T-helper 2 cell (primary cell): ENCODE measurements at places on chromosomes 7 and 10.
A peak's percentile ranks its signal among the peaks of the same experiment; 100 is the strongest.

- no peak for DNase-seq
Observed at GRCh38 chr7:137846549-137846826, 286 bp downstream of the DGKI start.

DNA sequence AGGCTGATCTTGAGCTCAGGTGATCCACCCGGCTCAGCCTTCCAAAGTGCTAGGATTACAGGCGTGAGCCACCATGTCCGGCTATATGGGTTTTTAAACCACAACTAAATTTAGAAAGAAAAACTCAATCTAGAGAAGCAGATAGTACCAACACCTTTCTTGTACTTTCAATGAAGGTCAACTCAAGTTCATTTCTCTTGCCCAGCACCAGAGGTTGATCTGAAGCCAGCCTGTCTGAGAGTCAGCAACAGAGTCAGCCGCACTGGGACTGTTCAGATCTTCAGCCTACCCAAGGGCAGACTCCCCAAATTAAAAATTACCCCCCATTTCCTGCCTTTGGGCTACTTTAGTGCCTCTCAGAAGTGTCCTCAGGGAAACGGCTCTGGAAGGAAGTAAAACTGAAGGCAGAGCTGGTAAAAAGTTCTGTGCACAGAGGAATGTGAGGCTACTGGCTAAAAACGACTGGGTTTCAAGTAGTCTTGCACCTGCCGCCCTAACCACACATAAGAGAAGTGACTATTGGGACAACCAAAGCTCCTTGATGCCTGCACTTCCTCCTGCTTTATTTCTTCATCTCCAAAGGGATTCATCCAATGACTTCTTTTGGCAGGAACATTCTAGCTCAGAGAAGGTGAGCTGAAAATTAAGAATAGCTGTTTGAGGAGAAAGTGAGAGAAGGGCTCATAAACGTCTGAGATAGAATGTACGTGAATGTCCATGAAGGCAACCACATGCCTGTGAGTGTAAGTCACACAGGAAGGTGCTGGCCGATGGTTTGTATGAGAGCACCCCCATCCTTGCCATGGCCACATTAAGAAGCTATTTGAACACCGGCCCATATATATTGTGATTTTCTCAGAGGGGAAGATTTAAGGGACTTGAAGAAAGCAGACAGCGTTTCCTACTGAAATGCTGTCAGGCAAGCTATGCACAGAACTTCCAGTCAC, 142.4 kb upstream of the PRR15 start:
- DNase-seq = no peak

- DNase-seq = no peak
Observed at GRCh38 chr10:103896225-103896624, 21.8 kb downstream of the STN1 start.

DNA sequence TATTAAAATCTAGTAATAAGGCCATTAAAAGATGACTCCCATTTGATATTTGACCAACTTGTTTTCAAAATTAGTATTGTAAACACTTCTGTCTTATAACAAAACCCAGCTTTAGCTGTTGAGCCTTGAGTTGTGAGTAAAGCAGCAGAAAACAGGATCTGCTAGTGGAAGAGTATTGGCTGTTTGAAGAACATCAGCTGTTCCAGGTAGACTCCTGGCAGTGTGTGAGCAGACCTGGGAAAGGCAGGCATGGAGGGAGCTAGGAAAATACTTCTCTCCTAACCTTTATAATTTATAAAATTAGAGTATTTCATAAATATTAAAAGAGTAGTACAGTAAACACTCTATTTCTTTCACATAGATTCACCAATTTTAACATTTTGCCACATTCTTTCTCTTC, 29.0 kb downstream of the KAT6B start:
- no peak for DNase-seq

GRCh38 chr10:33684211-33684611, 349.7 kb upstream of the NRP1 start:
- no peak for DNase-seq

DNA sequence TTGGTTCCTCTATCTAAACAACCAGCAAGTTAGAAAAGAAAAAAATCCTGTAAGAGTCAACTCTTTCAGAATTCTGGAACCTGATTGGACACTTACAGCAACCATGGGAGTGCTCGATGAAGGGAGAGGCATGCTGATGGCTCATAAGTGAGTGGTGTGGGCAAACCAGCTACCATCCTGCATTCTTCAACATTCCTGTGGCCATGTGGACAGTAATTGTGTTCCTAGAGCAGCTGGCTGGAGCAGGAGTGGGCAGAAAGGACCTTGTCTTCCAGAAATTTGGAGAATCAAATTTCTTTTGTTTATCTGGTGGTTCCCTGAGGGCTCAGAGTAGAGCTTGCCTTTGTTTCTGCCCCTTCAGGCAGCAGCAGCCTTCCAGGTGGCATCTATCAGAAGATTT, 22.5 kb upstream of the MYL7 start:
- no peak for DNase-seq

DNA sequence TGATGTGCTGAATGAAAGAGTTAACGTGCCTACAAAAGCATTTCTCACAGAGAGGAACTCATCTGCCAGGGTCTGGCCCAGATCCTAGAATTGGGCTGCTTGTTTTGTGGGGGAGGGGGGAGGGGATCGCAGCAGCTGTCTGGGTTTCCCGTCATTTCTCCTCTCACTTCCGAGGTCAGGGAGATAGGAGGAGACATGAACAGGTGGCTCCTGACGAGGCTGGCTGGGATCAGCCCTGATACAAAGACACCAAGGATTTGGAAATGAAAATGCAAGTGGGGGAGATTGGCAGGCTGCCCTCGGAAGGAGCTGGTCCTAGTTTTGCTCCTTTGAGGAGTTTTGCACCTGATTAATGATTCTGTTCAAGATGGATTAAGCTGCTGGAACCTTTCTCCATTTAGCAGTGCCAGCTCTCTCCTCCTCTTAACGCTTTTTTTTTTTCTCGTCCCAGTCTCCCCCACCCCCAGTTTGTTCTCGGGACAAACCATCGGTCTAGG, 86.8 kb upstream of the KMT2C start:
- no peak for DNase-seq

DNA sequence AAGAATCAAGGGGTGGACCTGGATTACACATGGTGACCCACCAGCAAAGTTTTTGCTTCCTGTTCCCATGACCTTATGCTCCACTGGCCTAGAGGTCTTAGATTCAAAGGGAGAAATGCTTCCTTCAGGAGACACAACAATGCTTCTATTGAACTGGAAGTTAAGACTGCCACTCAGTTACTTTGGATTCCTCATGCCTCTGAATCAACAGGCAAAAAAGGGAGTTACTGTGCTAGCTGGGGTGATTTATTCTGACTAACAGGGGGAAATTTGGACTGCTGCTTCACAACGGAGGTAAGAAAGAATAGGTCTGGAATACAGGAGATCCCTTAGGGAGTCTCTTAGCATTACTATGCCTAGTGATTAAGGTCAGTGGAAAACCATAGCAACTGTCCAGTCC, 10.3 kb downstream of the TMEM229A start:
- no peak for DNase-seq

DNA sequence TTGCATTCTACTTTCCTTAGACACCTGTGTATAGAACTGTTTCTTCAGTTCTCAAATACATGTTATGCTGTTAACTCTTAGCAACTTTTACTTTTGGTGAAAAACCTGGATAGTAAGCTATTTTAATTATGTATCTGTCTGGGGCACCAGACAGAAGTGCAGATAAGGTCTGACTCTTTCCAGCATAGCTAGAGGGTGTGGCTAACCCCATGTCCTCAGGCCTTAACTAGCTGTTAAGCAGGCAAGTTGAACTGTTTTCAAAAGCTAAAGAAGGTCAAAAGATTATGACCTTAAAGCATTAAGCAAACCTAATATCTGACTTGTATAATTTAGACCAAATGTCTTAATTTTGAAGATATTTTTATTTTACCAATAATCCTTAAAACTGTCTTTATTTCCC, 45.1 kb upstream of the INHBA start:
- no peak for DNase-seq

DNA sequence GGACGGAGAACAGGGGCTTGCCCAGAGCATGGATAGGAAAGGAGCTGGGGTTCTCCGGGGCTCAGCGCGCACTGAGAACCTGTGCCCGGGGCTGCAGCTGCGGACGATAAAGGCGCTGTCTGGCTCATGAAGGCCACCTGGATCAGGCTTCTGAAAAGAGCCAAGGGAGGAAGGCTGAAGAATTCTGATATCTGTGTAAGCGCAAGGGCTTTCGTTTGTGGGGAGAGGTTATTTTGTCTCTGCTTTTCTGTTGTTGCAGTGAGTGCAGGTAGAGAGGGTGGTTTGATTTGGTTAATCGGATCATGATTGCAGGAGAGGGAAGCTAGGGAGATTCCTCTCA, 250.5 kb downstream of the NSUN6 start:
- DNase-seq = no peak

- DNase-seq = no peak
Observed at GRCh38 chr10:109783286-109783685, 140.0 kb downstream of the XPNPEP1 start.

DNA sequence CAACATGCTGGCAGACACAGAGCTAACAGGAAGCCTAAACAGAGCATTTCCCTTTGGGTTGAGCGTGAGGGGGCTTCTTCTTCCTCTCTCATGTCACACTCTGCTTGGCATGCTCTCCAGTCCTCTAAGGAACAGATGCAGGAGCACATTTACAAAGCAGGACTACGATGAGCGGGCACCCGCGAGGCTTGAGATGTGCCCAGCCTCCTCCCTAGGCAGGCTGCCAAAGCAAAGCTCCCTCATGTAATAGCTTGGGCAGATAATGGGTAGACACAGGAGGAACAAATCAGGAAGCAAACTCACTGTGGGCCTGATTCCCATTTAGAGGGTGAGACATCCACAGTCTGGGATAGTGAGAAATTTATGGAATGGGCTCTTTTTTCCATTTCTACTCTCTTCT, 519.1 kb downstream of the NRG3 start:
- DNase-seq = no peak

- DNase-seq = no peak
Observed at GRCh38 chr10:89792187-89792586, 90.8 kb downstream of the KIF20B start.

GRCh38 chr10:115566867-115567266, 473.7 kb downstream of the ATRNL1 start:
- no peak for DNase-seq

DNA sequence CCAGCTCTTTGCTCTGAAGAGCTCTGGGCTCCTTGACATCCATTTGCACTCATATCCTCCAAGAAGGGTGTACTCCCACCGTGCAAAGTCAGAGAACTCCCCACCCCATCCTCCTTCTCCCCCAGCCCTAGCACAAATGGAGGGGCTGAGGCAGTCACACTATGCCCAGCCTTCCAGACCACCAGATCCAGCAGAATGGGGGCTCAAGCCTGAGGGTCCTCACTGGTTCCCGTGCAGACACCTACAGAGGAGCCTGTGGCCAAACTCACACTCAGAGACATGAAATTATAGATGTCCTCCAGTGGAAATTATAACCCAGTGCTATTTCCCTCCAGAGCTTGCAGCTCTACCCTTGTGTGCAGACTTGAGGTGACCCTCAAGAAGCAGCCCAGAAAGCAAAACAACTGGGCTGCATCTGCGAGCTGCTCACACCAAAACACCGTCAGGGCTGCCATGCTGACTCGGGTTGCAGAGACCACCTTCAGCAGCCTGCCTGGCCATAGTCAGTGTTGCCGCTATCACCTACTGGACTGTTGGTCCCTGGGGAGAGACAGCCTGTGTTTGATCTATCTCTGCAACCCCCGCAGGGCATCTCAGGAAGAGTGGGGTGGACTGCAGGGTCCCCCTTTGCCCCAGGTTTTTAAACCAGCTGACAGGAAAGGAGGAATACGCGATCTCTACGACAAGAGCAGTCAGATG, 7.4 kb downstream of the ZNF488 start:
- DNase-seq = no peak

DNA sequence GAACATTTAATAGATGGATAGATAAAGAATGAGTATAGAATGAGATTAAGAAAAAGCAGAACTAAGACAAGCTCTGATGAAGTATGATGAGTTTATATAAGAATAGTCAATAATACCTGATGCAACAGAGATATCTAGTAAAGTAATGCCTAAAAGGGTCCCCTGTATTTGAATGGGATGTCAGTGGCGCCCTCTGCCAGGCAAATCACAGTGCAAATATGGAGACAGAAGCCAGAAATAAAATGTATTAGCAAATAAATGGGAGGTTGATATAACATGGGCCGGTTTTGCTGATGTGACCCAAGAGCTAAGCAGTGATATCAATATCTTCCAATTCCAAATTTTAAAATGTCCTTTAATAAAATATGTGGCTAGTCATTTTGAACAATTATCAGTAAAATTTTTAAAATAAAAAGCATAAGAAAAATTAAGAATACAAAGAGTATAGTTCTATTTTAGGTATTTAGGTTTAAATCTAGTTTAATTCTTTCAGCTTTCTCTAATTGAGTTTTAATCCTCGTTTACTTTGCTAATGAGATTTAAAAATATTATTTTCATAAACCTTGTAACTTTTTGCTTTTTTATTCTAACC, 62.6 kb downstream of the ADK start:
- no peak for DNase-seq

GRCh38 chr10:43778571-43778970, 129.9 kb upstream of the ZNF32 start:
- DNase-seq = no peak

GRCh38 chr10:110491346-110491745, 6.4 kb upstream of the DUSP5 start:
- DNase-seq = no peak

DNA sequence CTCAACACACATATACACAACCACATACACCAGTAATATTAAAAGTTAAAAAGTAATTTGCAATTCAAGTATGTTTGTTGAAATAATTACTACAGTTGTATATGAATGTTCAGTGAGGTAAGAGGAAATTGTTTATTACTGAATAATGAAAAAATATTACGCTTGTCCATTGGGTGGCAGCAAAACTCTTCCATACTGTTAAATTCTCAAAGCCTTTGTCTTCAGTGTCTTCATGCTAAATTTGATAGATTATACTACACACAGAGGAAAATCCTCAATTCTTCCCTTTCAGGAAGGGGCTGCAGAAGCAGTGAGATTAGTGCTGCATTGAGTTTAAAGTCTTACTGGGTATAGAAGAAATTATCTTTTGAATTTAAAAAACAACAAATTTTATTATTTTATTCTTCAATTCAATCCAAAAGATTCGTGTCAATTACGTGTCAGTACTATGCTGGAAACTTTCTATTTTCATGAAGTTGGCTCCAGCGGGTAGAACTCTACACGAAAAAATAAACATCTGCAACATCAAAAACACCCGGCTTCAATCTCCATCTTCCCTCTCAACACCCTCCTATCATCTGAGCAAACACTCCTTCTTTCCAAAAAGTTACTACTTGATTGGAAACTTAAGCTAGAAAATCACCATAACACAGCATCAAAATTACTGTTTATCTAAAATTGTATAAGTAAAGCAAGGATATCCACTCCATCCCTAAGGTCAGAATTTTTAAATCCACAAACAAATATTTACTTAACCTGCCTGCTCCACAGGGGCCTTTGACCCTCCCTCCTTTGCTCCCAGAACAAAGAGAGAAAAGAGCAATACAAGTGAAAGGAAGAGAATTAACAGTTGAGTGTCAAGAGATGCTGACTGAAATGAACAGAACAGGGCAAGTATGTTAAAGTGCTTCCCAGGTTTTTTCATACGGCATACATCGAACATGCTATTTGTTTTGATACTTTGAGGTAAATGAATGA, 37.0 kb upstream of the TES start:
- DNase-seq = peak; percentile 58

- no peak for DNase-seq
Observed at GRCh38 chr10:6734286-6734685, 154.2 kb upstream of the PRKCQ start.
